ENCODE measurements at places on chromosomes 3 and 15.

GRCh38 chr3:116734243-116734642 is 24.7 kb downstream of the TUSC7 start:
- DNase-seq: no peak

GRCh38 chr15:97547381-97547780 is 413.1 kb upstream of the ARRDC4 start:
- DNase-seq: no peak

DNA sequence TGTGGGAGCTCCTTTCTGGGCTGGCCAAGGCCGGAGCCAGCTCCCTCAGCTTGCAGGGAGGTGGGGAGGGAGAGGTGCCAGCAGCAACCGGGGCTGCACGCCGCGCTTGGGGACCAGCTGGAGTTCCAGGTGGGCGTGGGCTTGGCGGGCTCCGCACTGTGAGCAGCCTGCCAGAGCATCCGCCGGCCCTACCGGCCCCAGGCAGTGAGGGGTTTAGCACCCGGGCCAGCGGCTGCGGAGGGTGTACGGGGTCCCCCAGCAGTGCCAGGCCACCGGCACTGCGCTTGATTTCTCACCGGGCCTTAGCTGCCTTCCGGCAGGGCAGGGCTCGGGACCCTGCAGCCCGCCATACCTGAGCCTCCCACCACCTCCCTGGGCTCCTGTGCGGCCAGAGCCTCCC is 651.0 kb upstream of the ARPP21 start:
- DNase-seq: no peak

DNA sequence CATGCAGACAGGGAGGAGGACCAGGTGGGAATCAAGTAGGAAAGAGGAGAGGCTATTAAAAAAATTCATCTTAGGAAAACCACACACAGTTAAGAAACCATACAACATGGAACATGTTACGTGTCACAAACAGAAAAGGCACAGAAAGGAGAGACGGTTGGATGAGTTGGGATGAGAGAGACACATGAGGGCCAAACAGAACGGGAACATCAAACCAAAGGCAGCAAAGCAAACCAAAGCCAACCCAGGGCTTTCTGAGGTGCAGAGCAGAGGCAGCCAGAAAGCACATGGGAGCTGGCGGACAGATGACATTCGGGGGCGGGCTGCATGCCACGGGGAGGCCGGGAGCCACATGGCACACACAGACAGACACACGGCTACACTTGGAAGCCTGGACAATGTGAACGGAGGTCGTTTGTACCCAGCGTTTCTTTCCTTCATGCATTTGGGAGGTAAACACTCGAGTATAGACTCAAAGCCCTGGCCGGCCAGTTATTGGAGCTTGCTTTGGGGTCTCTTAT is 8.6 kb upstream of the SEC13 start:
- DNase-seq: no peak

DNA sequence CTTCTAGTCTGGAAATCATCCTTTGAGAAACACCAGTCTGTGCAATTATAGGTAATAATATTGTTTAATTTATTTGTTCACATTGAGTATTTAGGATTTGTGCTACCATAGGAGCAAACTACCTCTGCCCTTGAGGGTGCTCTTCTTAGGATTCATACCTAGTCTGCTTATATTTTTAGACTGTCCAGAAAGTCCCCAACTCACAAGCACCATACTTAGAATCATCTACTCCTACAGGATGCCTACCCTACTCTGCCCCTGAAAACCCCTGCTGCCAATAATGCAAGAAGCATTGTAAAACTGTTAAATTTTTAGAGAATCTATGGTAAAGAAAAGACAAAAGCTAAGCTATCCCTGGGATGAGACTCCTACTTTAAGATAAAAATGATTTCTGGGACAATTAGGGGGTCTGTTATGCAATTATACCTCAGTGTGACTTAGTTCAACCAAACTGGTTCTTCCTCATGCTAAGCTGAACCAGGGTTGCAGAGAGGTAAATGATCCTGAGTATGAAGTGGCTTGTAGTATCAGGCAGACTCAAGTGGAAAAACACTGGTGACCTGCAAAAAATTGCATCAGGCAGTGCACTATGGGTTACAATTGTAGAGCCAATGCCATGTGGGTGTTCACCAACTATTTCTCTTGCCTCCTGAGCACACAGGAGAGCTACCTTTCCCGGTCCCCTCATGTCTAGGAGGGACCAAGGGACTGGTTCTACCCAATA is 133.3 kb downstream of the TNIK start:
- DNase-seq: no peak

- DNase-seq: no peak
Measured at GRCh38 chr15:71538181-71538580, 272.2 kb upstream of the NR2E3 start.

GRCh38 chr3:45852828-45853227 is 10.9 kb upstream of the LZTFL1 start:
- DNase-seq: no peak

DNA sequence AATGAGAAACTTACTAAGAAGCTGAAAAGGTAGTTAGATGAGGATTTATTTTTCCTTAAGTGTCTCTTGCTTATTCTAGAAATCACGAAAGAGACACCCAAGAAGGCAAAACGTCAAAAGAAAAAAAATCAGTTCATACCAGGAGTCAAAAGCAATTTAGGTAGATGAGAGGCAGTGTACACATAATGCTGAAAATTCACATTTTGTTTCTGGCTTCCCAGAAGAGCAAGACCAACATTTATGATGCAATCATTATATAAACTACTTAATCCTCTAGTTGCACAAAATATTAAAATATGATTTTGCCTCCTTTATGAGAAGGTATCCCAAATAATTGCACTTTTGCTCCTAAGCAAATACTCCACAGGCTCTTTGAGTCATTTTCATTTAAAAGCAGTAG is 228.0 kb downstream of the FMN1 start:
- no peak for DNase-seq

- peak; percentile 63 for DNase-seq
Measured at GRCh38 chr3:48088056-48088748, 72.0 kb upstream of the MAP4 start.

GRCh38 chr15:43184407-43185124 is 637 bp upstream of the CCNDBP1 start:
- no peak for DNase-seq

DNA sequence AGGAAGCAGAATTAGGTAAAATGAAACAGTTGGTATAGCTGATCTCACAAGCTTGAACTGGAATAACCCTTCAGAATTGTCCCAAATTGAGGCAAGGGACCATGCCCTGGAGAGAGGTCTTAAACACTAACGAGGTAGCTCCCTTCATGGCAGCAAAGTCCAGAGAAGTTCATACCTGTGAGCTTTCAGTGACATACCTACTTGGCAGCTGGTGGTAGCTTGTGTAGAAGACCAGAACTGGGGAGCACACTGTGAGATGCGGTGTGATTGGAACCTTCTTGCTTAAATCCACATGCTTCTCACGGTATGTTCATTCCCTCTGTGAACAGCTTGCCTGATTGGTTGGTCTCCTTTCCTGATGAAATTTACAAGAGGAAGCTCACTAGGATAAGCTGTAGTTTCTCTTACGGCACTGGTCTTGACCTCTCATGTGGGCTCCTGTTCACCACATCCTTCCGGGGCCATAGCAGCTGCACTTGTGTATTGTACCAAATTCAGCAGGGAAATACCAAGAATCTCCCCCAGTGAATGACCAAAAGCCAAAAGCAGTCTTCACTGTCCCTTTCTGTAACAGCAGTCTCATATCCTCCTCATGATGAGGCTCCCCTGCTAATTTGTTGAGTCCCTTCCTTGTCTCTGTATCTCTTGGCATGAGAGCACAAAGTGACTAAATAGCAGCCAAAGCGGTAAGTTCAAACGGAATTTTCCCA is 483.7 kb upstream of the FRG2C start:
- no peak for DNase-seq

DNA sequence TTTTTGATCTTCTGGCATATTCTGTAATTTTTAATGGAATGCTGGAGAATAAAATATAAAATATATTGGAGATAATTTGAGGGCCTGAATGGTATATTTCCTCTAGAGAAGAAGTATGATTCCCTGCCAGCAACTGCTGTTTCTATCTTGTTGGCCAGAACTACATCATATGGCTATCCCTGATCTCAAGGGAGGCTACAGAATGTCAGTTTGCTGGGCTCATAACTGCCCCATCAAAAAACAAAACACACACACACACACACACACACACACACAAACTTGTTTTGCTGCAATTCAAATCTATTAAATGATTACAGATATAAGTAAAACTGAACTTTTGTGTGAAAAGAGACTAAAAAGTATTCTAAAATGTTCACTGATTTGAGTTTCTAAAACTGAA is 51.0 kb downstream of the RASA2 start:
- no peak for DNase-seq

- peak; percentile 66 for DNase-seq
Measured at GRCh38 chr15:59170295-59171066, 36.2 kb upstream of the LDHAL6B start.

DNA sequence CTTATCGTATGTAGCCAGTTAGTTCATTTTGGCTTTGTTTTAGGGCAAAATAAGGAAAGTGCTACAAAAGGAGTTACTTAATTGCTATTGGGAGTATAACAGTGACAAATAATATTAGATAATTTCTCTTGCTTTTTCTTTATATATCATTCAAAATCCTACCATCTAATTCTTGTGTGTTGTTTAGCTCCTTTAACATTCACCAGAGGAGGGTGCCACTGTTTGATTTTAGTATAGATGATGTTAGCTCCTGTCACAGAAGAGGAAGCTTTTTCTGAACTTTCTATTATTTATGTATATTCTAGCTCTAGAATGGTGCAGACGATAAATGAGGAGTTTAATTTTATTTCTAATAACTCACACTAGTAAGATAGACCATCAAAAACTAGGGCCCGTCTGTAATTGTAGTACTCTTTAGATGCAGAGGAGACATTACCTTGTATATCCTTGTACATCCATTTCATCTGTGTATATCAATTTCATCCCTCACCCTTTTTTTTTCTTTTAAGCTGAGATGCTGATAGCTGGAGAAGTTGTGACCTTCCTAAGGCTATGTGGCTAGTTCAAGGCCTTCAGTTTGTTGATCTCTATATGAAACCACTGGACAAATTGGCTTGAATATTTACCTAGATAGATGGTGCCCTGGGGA is 3.0 kb downstream of the PPM1L start:
- DNase-seq: no peak

DNA sequence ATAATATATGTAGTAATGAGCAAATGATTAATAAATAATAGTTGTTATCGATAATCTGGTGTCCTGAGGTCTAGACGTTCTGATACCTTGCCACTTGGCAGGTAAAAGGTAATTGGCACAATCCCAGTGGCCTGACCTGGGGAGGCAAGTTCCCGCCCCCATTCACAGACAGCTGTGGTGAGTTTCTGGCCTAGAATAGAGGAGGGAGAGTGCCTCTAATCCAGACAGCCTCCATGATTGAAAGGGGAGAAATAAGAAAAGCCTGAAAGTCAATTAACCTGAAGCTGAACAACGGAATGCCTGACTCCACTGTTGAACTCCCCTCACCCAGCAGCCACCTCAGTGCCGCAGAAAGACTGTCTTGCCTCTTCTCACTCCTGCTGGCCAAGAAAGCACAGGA is 38.1 kb upstream of the SV2B start:
- no peak for DNase-seq

GRCh38 chr15:90871716-90872485 is 3.5 kb downstream of the FURIN start:
- DNase-seq: no peak

DNA sequence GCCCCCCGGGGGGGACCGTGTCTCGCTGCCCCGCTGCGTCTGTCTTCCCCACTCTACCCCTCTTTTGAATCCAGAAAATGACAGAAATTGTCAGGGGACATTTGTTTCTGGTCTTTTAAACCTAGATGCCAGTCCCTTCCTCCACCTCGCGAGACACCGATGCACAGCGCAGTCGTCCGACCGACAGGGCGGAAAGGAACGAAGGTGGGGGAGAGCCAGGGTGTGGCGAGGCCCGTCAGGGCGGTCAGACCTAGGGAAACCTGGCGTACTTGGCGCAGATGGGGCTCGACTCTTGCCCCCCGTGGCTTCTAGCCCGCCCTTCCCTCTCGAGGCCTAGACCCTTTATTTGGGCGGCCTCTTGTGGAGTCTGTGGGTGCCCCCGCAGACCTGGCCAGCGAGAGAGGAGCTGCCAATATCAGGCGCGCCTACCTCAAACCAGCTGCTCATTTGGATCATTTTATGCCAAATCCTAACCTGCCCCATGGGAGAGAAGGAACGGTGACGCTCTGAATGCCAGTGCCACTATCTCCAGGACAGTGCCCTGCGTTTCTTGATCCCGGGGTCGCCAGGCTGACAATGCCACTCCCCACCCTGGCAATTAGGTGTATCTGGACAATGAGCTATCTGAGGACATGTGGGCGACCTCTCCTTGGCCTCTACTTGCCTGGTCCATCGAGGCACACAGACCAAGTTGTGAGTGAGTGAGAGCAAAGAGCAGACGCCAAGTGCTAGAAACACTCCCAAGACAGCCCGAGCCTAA is 500 bp upstream of the RAB6B start:
- no peak for DNase-seq

- DNase-seq: no peak
Measured at GRCh38 chr3:111080413-111080812, 8.8 kb downstream of the NECTIN3 start.

DNA sequence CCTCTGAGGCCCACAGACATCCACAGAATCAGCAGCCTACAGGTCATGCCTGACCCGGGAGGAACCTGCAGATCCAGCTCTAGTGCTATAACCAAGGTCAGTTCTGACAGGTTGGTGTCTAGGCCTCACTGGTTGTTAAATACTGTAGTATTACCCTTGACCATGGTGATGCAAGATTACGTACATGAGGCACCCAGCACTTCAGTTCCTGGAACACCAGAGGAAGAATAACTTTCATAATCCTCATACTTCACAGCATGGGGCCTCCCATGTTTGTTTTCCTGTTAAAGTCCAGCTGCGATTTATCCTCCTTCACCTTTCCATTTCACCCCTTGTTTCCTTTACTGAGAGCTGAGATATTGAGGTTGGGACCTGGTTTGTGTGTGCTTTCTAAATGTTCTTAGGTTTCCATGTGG is 34.4 kb upstream of the GLCE start:
- DNase-seq: no peak

GRCh38 chr15:79078003-79078402 is 12.6 kb downstream of the RASGRF1 start:
- DNase-seq: no peak

- DNase-seq: no peak
Measured at GRCh38 chr3:194587438-194587931, 45.7 kb downstream of the TMEM44 start.

DNA sequence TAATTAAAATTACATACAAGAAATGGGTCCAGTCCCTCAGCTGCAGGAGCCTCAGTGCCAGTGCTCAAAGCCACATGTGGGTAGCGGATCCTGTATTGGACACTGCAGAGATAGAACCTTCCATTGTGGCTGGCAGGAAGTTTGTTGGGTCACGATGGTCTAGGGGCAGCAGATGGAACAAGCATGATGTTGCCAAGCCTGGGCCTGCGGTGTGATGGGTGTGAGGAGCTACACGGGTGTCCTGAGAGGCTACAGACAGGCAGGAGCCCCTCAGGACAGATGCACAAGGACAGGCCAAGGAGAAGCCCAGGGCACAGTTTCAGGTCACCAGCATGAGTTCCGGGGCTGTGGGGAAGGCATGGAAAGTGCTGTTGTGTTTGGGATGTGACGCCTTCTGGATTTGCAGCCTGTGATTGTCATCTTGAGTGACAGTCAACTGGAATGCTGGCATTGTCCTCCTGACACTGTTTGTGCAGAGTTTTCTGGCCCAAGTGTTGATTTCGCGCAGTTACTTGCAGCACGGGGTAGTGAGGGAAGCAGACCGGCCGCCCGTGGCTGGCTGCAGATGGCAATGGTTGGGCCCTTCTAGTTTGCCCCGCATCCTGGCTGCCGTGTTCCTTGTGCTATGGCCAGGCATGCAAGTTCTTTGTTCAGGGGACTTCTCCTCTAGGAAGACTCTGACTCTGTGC is 177.1 kb downstream of the NSMCE3 start:
- peak; percentile 41 for DNase-seq

All from sciatic nerve (tissue), 2 donors.